ENCODE measurements at places on chromosomes 12 and 14.

GRCh38 chr12:55820679-55821078, 2.8 kb downstream of the ORMDL2 start:
- no peak for DNase-seq

DNA sequence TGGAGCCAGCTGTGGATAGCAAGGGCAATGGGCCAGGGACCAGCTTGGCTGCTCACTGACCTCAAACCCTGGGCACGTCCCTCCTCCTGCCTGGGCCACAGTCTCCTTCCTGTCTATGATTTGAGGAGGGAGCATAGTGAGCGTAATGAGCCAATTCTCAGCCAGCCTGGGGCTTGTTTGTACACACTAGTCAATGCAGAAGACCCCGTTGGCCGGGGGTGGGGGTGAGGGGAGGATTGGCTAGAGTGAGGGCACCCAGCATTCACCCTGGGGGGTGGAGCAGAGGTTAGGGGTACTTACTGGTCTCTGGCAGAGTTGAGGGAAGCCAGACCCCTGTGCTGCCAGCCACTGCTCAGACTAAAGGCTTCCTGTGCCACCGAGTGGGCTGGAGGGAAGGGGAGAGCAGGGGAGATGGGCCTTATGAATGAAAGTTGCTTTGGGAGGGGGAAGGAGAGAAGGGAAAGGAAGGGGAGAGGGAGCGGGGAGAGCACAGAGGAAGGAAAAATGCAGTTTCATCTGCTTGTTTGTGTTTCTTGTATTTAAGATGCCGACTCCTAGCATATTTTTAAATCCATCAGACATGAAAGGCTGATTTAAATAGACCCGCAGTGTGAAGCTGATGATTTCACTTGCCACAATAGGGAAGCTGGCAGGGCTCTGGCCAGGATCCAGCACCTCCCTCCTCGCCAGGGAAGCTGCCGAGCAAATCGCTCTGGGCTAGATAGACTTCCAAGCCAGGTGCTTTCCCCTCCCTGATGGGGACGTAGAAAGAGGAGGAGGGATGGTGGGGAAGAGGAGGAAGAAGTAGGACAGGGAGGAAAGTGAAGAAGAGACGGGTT, 114.0 kb downstream of the PRMT8 start:
- DNase-seq, result no peak

DNA sequence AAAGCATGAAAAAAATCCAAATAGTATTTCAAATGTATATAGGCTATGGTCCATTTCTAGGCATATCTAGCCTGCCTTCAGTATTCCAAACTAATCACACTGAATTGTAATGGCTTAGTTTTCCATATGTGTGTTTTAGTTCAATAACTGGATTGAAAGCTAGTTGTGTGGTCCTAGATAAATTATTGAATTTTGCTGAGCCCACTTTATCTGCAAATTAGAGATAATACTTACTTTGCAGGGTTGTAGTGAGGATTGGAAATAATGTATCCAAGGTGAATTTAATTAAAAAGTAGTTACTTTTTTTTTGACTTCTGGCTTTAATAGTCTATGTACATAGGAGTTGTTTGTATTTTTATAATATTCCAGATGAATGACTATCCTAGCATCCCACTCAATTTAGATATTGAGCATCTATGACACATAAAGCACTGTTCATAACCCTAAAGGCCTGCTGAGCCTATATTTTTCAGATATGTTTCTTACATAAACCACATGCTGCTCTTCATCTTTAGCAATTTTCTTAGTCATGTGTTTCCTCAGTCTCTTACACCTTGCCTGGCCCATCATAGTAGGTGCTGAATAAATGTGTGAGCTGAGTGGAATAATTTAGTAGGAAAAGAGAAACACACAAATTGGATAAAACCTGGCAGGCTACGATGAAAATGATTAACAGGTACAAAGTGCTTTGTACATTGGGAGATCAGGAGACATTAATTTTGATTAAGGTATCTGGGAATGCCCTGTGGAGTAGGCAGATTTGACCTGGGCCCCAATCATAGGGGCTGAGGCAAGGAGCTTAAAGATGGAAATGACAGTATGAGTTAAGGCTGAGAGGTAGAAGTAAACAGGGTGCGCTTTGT, 1.1 kb upstream of the ATP23 start:
- no peak for DNase-seq

- DNase-seq, result no peak
Measured at GRCh38 chr12:32437095-32437515, 37.7 kb downstream of the FGD4 start.

DNA sequence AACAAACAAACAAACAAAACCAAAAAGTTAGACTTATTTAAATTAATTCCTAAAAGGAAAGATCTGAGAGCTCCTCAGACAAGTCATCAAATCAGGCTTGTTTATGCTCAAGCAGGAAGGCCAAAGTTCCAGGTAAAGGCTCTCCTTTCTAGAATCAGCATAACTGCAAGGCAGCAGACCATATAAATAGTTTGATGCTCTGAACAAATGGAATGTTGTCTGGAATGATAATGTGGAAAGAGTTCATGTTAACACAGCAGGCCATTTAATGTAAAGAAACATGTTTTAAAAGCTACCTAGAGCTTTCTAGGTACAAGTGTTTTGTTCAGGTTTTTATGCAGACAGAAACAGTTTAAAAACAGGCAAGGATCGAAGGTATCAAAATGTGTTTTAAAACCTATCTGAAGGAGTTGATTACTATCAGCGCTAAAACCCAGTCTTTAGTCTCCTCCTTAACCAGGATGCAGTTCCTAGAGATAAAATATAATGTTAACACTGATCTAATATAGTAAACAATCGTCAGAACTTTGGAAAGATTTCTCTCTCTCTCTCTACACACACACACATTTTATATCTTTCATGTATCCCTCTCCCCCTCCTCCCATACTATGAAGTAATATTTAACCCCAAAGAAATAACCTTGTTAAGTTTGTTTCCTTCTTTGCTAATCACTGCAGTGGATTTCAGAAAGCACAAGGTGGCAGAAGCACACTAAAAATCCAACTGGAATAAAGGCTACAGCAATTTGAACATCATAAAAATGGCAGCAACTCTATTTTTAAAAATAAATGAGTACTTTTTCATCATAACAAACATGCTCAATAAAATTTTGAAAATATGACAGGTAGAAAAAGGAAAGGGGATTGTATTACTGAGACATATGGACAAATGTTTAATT, 135.5 kb downstream of the PAWR start:
- no peak for DNase-seq

DNA sequence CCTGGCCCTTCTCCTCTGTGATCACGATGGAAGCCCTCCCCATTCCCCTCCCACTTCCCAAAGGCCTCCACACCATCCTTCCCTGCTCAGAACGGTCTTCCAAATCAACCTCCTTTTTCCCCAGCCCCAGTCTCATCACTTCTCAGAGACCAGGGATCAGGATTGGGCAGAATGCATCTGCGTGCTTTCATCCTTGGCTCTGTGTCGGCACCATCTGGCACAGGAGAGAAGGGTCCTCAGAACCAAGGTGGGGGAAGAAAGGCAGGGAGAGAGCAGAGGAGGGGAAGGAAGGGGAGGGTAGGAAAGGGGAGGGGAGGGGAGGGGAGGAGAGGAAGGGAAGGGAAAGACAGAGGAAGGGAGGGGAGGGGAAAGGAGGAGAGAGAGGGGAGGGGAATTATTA, 52.4 kb upstream of the FICD start:
- DNase-seq, result no peak
